ENCODE measurements at places on chromosomes 11 and 22. TPM values are rescaled to one million over a fixed set of nuclear protein-coding genes. Genes with fewer than 3 reads are reported as not detected.

The CEND1 gene
- total RNA-seq: 0.14 TPM

DNA sequence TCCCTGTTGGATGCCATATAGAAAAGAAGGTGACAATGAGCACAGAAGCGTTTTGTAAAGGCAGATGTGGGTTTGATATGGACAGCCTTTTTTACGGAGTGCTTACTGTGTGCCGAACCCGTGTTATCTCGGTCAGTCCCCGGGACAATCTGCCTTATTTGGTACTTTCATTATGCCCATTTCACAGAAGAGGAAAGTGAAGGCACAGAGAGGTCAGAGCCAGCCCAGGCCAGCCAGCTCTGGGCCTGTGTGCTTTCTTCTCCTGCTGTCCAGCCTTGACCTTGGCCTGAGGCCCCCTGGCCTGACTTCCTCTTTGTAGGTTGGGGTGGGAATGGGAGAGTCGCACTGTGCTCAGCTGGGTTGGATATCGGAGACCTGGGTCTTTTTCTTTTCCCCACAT, 628 bp upstream of the CRYBB1 start:
- peak; percentile 13 for DNase-seq

DNA sequence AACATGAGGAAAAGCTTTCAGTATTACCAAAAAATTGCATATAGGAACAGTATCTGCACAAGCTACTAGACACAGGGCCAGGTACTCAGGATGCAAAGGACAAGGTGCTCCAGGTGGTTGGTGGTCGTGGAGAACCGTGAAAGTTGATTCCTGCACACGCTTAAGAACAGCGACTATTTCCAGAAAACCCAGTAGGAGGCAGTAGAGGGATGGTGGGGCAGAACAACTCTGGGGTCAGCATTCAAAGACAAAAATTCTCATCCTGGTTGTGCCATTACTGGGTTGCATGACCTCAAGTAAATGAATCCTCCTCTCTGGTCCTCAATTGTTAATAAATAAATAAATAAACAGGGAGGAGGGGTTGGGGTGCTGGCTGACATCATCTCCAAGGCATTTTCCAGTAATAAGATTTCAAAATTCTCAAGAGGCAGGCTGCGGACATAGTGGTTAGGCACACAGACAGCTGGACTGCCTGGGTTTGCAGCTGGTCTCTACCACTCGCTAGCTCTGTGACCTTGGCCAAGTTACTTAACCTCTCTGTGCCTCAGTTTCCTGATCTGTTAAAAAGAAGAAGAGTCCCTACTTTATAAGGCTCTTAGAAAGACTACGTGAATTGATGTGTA, 89.6 kb downstream of the ISX start:
- peak; percentile 53 for DNase-seq

- no peak for DNase-seq
Measured at GRCh38 chr11:47034091-47034490, 97.5 kb downstream of the CSTPP1 start.

GRCh38 chr11:64092761-64093136, 57.0 kb downstream of the FLRT1 start:
- peak; percentile 88 for DNase-seq

DNA sequence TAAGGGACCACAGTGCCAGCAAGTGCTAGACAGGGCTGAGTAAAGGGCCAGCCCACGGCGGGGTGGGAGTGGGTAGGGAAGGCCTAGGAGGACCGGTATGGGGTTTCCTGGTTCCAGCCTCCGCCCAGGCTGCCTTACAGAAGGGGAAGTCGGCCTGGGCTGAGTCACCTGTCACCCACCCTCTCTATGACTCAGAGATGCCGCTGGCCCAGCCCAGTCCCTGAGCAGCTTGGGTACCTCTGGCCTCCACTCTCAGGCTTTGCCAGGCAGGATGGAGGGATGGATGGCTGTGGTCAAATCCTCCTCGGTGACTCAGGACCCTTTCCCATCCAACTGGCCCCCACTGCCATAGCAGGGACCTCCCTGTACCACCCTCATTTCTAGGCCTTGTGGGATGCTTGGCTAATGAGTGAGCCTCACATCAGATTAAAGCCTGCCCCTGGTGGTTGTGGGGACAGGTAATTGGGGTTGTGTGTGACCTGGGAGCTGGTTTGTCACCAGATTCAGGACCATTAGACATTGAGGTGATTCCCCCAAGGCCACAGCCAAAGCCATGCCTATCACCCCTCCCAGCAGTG, 13.9 kb downstream of the SLC35E4 start:
- DNase-seq: peak; percentile 49

The TTC28 gene
- total RNA-seq: 14.8 TPM

- no peak for DNase-seq
Measured at GRCh38 chr11:13769188-13769587, 100.7 kb downstream of the FAR1 start.

DNA sequence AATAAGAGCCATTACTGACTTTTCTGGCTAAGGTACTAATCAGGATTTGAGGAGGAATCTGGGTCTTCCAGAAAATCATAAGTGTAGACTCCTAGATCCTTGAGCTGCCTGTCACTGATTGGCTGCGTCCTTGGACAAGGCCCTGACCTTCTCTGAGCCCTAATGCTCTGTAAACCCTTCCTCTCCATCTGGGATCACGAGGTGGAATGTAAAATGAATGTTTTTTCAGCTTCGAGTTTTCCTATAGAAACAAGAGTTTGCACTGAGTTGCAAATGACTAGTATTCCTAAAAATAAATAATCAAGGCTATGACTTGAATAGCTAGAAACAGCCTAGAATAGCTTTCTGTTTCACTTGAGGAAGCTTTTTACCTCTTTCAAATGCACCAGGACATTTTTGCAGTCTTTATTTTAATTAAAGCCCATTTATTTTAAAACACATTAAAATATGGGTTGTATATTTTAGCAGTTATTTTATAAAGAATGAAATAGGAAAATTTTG, 1.1 kb upstream of the DIXDC1 start:
- no peak for DNase-seq

DNA sequence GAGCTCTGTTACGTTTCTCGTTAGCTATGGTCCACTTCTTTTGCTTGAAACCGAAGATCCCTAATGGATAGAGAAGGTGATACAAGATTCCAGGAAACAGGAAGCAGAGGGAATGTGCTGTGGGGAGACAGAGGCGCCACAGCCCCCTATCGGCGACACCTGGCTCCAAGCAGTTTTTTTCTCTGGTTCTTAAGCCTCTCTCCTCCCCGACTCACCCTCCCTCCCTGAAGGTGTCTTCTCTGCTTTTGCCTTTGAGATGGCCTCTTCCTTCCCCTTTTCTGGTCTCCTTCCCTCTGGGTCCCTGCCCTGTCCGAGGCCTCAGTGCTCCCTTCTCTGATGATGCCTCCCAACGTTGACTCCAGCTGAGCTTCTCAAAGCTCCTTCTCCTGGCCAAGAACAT, 14.2 kb upstream of the APOBEC3A start:
- peak; percentile 59 for DNase-seq

GRCh38 chr11:27722117-27722952, 22.1 kb upstream of the BDNF start:
- peak; percentile 81 for DNase-seq

GRCh38 chr11:106446955-106447354, 369.5 kb downstream of the AASDHPPT start:
- no peak for DNase-seq

The C11orf16 gene
- total RNA-seq: not detected

The TSPAN32 gene
- not detected for total RNA-seq

GRCh38 chr11:79520086-79520485, 79.3 kb upstream of the TENM4 start:
- no peak for DNase-seq

GRCh38 chr11:65685981-65686380, 23.3 kb upstream of the RELA start:
- no peak for DNase-seq

The FAM83F gene
- total RNA-seq: 28.1 TPM

The ACR gene
- 0.07 TPM for total RNA-seq

DNA sequence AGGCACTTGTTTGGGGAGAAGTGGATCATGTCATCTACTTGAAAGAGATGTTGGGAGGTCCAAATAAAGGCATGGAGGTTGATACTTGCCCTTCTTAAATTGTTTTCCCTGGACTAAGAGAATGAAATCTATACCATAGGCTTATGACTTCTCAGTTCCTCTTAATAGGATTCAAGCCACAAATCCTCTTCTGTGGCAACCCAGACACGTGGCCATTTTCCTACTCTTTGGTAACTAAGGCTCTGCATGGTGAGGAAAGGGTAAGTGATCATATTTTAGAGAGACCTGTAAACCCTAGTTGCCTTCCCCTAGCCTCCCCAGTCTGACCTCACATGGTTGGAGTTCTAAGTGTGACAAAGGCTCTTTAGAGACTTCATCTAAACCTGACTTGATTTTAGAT, 72.9 kb upstream of the CD44 start:
- no peak for DNase-seq

The OR52I1 gene
- not detected for total RNA-seq

GRCh38 chr11:45343444-45343843, 57.3 kb upstream of the SYT13 start:
- no peak for DNase-seq

The KRTAP5-2 gene
- total RNA-seq: not detected

- no peak for DNase-seq
Measured at GRCh38 chr22:33035272-33035863, 22.8 kb downstream of the SYN3 start.

The CBX7 gene
- 5.4 TPM for total RNA-seq

The PRAME gene
- not detected for total RNA-seq

The TMEM25 gene
- total RNA-seq: 17.5 TPM

The GRIK4 gene
- 1.0 TPM for total RNA-seq

The A4GALT gene
- 9.6 TPM for total RNA-seq

DNA sequence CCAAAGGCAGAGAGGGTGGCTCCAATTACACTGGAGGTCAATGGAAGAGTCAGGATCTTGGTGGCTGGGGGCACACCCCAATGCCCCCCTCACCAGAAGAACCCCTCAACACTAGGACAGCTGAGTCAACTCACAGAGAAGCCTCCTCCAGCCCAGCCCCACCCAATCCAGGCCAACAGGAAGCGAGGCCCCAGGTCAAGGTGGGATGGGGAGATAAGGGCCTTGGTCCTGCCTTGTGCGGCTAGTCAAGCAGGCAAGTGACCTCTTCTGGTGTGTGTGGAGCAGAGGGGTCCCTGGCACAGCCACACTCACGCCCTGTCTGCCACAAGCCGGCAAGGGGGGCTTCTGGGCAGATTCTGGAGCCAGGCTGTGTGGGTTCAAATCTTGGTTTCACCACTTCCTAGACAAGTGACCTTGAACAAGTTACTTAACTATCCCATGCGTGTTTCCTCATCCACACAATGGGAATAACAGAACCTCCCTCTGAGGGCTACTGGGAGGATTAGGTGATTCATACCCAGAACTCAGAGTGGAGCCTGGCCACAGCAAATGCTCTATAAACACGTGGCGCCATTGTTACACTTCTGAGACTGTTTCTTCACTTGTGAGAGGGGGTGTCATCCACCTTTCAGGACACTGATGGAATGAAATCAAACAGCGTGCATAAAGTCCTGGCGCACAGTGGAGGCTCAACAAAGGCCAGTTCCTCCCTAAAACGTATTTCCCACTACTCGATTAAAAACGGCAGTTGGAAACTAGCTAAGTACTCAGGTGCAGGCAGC, 3.2 kb downstream of the TTLL12 start:
- DNase-seq: no peak

GRCh38 chr22:46934746-46935491, 172.5 kb downstream of the TBC1D22A start:
- no peak for DNase-seq

DNA sequence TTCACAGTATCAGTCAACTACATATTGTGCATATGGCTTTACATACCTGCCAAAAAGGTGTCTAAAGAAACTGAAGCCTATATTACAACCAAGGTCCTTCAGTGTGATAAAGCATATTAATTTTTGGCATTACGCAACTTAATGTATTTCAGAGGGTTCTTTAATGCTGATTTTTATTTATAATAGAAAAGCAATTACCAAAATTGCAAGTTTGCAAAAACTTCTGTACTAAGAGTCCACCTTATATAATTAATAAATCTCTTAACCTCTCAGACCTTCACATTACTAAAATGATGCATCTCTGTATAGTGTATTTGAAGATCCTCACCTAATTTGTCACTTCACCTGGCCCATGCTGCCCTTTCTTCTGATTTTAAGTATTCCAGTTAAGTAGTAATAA, 128.6 kb downstream of the GUCY1A2 start:
- DNase-seq: no peak

The SHISA8 gene
- 3.2 TPM for total RNA-seq

DNA sequence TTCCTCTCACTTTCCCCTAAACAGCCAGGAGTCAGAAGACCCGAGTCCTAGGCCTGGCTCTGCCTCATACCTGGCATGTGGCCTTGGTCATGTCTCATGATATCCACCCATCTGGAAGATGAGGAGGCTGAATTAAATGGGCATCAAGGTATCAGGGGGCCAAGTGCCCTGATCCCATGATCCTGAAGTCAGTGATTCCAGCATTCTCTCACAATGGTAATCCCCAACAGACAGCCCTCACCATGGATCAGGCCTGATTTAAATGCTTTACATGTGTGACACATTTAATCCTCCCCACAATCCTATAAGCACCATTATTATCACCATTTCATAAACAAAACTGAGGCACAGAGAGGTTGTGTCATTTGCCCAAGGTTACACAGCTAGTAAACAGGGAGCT, 70.0 kb downstream of the PDE2A start:
- DNase-seq: no peak

Measured in H7 (cell line).